Panc1 (cell line): ENCODE measurements at places on chromosomes 16 and 17.

DNA sequence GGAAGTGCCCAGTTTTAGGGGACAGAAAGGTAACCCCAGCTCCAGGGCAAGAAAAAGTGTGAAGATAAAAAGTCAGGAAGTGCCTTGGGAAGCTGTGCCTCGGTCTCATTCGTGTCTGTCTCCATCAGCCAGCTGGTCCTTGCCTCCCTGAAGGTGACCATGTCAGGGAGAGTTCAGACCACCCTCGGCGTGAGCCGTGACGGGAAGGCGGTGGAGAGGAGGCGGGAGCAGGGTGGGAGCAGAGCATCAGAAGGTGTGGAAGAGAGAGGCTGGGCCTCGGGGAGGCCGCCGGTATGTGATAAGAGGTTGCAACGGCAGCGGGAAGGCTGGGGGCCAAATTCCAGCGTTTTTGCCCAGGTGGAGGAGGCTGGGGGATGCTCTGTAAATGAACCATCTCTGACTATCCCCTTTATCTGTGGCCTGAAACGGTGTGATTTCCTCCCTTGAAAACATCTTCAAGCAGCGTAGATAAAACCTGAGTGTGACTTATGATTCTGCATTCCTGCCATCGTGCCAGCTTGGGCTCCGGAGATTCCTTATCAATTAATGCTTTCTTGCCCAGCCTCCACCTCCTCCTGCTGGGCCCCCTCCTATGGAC, 251.8 kb downstream of the IRF8 start:
- no peak for DNase-seq

GRCh38 chr16:19935694-19936093, 51.0 kb upstream of the GPRC5B start:
- DNase-seq, result no peak

DNA sequence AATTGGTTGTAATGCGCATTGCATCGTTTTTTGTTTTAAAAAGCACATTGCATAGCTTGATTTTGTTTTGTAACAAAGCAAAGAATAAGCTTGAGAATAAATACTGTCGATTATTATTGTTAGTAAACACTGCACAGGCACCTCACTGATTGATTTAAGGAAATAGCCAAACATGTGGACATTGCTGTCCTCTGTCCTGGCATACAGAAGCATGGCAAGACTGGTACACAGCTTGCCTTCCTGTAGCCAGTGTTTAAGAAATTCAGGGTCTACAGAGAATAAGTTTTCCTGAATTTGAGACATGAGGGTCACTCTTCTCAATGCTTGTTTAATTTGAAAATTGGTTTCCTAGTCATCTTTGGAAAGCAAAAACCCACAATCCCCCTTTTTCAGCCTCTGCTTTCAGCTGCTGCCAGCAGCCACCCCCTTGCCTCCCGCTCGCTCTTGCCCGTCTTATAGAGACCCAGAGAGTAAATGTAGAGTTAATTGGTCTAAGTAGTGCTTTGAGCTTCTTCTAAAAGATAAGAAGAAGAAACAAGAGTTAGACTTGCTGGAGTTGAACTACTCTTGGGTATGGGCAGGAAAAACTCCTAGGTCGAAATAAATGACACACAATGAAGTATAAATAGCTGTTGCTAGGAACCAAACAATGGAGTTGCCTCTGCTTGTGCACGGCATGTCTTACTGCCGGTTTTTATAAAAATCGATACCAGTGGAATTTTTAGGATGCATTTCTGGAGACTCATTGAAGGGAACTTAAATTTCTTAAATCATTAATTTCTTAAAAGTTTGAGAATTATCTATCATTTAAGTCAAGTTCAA, 116.6 kb downstream of the MRTFB start:
- DNase-seq, result no peak

- no peak for DNase-seq
Measured at GRCh38 chr16:82755570-82756282, 129.0 kb downstream of the CDH13 start.

- no peak for DNase-seq
Measured at GRCh38 chr17:47815106-47815918, 6.3 kb downstream of the OSBPL7 start.

DNA sequence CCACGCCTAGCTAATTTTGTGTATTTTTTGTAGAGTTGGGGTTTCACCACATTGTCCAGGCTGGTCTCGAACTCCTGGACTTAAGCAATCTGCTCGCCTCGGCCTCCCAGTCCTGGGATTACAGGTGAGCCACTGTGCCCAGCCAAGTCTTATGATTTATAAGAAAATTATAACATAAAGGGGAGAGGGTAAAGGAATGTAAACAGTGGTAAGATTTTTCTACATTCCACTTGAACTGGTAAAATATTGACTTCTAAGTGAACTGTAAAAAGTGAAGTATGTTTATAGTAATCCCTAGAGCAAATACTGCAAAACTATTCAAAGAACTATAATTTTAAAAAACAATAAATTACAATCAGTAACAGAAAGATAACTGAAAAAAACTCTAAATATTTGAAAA, 33.5 kb downstream of the C16orf87 start:
- DNase-seq, result no peak

GRCh38 chr17:32152130-32152529, 9.8 kb downstream of the RHOT1 start:
- DNase-seq, result no peak

GRCh38 chr16:6888531-6888930, 444.1 kb upstream of the RBFOX1 start:
- DNase-seq, result no peak

GRCh38 chr17:49106321-49107210, 26.0 kb upstream of the B4GALNT2 start:
- no peak for DNase-seq

GRCh38 chr16:4548124-4548523, 8.0 kb upstream of the C16orf96 start:
- no peak for DNase-seq

- DNase-seq, result no peak
Measured at GRCh38 chr16:65895906-65896305, 470.6 kb upstream of the CDH5 start.

GRCh38 chr17:33121756-33122155, 130.1 kb downstream of the SPACA3 start:
- DNase-seq, result no peak

DNA sequence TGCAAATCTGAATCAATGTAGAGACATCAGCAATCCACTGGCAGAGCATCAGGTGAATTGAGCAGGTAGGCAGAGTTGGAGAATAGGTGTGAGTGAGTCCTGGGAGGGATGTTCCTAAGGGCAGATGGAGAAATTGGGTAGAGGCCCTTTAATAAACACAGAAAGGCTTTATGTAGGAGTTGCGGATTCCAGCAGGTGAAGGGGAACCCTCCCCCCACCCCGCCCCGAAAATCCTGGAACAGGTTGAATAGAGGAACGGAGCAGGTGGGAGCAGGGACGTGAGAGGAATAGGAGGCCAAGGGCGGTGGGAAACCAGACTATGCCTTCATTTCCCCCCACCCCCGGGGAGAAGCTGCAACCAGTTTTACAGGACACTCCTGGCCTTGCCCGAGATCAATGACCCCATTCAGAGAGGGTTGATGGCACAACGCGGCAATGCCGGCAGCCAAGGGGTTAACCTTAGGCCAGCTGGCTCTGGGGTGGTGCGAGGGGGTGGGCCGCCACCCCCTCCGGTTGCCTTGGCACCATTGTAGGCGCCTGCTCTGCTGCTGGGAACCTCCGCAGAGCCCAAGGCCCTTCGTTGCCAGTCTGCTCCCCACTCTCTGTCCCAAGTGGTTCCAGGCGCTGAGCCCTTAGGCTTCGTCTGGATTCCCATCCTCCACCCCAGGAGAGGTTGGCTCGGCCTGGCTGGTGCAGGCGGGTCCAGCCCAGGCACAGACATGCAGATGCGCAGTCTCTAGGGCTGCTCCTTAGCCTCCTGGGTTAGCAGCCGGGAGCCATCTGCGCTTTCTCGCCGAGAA, 814 bp upstream of the RUNDC3A start:
- no peak for DNase-seq

DNA sequence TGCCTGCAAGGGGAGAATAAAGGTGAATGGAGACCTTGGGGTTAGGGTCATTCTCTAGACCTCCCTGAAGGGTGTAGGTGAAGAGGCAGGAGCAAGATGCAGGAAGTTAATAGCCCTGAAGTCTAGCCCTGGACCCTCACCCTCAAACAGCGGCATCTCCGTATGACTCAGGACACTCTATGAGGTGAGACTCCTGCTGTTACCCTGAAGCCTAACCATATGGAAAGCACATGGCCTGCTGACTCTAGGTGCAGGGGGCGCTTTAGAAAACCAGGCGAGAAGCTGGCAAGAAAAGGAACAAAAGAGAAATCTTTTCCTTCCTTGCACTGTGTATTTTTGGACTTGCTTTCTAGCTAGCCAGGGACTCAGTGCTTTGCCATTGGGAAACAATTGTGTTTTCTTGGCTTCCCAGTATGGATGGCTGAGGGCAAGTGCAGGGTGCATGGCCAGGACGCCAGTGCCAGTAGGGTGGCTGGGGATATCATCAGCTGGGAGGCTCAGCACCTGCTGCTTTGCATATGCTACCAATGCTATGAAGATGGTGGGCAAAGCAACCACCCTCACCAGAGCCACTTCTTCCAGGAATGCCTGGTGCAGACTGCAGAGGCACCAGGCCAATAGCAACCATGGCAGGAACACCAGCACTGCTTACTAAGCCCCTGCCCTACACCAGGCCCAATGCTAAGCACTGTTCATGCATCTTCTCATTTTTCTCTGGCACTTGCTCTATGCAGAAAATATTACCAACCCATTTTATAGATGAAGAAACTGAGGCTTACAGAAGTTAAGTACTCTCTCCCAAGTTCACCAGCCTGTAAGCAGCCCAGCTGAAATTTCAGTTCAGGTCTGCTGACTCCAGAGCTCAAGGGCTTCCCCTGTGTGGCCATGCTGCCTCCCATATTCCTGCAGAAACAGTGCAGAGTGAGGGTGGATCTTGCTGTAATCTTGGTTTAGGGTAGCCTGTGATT, 425.1 kb downstream of the SLC39A11 start:
- DNase-seq, result no peak

- DNase-seq, result peak; percentile 30
Measured at GRCh38 chr17:26792486-26792885, 501.4 kb upstream of the WSB1 start.

DNA sequence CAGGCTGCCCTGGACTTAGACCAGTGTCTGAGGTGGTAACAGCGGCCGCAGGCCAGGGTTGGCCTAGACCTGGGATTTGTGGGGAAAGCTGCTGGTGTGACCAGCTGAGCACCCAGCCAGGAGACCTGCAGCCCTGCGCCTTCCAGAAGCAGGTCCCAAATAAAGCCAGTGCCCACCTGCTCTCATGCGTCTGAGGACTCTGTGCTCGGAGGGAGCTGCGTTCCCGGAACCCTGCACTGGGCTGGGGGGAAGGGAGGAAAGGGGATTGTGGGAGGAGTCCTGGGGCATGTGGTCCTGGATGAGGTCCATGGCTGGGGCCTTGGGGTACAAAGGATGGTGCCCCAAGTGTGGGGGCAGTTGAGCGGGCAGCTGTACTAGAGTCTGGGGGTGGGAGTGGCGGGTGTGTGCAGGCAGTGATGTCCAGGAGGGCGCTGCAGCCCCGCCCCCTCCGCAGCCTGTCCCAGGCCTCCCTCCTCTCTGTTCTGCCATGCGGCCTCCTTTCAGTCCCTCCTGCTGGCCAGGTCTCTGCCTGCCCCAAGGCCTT, 1.8 kb upstream of the NECAB2 start:
- no peak for DNase-seq

- no peak for DNase-seq
Measured at GRCh38 chr16:66223176-66223780, 143.2 kb upstream of the CDH5 start.

DNA sequence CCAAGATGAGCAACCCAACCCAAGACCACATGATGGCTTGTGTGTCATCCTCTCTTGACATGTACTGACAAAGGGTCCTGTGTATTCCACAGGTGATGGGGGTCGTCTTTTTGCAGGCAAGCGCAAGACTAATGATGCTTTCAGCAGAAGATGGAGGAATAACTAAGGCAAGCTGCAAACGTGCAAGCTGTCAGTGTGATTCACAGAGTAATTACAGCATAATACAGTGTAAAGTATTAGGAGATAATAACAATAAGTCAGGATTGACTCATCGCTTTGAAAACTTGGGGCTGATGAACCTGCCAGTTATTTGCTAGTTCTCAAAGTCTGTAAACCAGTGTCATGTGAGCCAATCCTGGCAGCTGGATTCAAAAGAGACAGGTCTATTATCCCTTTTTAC, 41.6 kb upstream of the ASIC2 start:
- DNase-seq, result no peak

GRCh38 chr17:75777296-75777922, 7.2 kb upstream of the UNK start:
- no peak for DNase-seq

DNA sequence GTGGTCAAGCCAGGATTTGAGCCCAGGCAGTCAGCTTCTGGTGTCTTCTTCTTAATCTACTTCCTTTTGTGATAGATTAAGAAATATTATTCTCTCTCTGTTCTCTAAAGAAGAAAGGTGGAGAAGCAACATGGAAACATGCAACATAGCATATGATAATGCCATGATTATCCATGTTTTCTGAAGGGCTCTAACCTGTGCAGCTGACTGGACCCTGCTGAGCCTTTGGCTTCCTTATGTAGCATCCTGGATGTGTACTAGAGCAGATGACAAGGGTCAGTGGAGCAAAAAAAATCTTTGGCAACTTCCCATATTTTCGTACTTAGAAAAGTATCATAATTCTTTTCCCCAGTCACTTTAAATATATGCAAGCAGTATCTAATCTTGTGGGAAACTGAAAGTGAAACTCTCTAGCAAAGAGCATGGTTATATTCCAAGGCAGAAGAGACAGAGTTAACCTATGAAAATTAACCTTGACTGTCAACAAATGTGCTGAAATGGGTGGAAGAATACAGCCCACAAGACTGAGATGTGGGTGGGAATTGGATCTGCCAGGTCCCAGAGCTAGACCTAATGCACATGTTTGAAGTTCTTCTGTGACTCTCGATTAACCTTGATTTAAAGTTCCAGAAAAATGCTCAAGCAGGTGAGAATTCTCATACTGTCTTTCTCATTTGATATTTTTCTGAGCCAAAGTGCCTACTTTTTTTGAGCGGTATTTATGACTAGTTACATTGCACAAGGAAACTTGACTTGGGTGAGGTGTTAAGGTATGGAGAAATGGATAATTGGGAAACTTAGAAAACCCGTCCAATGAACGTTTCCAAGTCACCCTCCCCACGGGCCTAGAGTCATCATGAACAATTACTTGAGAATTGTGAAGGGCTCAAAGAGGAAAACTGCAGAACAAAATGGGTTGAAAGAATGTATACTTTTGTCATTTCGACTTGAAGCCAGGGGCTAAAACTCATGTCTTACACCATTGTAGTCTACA, 248.6 kb downstream of the FTO start:
- DNase-seq, result no peak

DNA sequence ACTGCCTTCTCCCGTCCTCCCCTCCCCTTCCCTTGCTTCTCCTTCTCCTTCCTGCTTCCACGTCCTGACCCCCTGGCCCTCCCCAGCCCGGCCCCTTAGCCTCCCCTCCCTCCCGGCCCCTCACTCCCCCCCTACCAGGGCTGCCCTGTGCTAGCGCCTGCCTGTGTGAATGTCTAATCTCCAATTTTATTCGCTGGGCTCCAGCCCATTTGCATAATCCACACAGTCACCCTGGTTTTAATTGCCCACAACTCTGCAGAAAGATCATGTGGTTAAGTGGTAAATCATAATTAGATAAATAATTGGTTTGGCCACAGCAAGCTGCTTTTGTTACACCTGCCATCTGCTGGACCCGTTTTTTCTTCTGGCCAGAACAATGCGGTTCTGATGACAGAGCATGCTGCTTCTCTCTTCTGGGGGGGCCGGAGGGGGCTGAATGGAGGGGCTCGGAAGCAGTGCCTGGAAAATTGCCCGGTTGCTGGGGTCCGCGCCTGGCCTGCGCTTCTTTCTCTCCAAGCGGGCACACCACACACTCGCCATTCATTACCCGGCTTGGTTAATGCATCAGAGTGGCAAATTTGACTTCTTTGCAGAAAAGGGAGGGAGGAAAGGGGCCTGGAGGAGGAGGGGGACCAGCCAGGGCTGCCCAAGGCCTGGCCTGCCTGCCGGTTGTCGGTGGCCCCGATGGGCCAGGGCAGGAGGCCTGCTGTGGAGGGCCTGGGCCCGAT, 19.5 kb upstream of the GSE1 start:
- no peak for DNase-seq
